ENCODE measurements at places on chromosomes 1 and 21. TPM values are rescaled to one million over a fixed set of nuclear protein-coding genes. Genes with fewer than 3 reads are reported as not detected.

- peak; percentile 60 for DNase-seq
These were observed 27.0 kb upstream of the PRSS38 start for GRCh38 chr1:227788271-227789083.

Gene PROX1
- 94.1 TPM for total RNA-seq

Gene PALMD
- total RNA-seq: 19.4 TPM

DNA sequence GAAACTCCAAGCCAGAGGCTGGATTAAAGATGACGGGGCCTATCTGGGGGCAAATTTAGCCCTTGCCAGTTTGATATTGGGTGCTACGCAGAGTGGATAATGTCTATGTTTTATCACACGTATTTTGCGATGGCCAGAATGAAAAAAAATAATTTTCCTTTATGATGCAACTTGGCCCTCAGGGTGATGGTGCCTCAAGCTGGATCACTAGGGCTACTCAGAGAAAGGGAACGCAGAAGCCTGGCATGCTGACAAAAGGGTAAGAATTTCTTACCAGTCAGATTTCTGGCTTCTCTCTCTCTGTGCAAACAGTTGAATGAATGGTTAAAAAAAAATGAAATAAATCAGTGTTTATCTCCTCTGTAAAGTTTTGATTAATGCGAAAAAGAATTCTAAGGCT, 32.6 kb upstream of the NEK2 start:
- DNase-seq: no peak

DNA sequence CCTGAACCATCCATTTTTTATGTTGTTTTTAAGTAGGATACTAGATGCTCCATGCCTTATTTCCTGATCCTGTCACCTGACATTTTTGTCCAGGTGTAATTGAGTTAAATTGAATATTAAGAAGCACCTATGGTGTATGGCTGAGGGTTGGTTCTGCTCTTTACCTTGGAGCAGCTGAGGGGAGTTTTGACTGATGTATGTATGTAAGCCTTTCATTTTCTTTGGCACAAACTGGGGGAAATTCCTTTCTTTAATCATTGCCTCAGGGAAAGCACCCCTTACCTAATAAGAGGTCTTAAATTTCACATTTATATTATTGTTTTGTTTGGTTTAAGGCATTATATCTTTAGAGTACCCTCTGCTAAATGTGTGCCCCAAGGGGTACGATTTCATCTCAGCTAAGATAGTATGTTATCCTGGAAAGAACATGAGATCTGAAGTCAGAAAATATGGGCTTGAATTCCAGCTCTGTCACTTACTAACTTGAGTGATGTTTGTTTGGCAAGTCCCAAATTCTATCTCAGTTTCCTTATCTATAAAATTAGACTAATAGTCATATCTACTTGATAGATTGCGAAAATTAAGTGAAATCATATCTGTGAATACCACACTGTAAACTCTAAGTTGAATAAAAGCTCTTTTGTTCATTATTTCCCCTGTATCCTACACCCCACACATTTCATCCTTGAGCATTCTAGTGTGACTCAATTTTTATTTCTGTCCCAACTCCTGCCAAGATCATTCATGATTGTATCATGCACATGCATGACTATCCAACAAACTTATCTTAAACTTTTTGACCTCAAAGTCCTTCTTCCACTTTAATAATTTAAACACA, 57.7 kb upstream of the NUF2 start:
- DNase-seq: no peak

GRCh38 chr1:243489681-243490546, 234.1 kb downstream of the SDCCAG8 start:
- DNase-seq: no peak

Gene SHISA4
- total RNA-seq: 5.1 TPM

Data from right lobe of liver (tissue), 6 donors.